ENCODE measurements at places on chromosomes 13 and 19. TPM values are rescaled to one million over a fixed set of nuclear protein-coding genes. Genes with fewer than 3 reads are reported as not detected.

ZNF563 gene
- total RNA-seq: 4.7 TPM

ZNF829 gene
- 2.4 TPM for total RNA-seq

MIER2 gene
- 15.2 TPM for total RNA-seq

EBI3 gene
- total RNA-seq: 1.7 TPM

ZNF726 gene
- total RNA-seq: not detected

GPC6 gene
- total RNA-seq: 3.8 TPM
